ENCODE measurements at places on chromosomes 1 and 21. TPM values are rescaled to one million over a fixed set of nuclear protein-coding genes. Genes with fewer than 3 reads are reported as not detected.

DNA sequence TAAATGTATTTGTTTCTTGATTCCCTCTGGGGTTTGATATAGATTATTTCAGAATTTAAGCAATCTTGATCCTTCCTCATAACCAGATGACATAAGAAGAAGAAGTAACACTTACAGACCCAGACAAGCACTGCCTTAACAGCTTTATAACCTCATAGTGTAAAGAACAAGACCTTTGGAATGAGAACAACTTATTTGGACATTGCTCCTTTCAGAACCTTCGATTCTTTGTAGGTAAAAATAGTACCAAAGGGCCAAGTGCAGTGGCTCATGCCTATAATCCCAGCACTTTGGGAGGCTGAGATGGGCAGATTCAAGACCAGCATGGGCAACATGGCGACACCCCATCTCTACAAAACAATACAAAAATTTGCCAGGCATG is 15.0 kb downstream of the TM2D1 start:
- no peak for DNase-seq

- no peak for DNase-seq
These were observed 505.4 kb upstream of the ZP4 start for GRCh38 chr1:238396140-238396539.

GRCh38 chr1:177170756-177171535 is at the start of gene BRINP2:
TSS of gene BRINP2 (plus strand) at chr1:177170958. CDS start at chr1:177229877, 58,919 bp downstream.
- peak; percentile 56 for DNase-seq

- DNase-seq = no peak
These were observed 58.3 kb downstream of the MACF1 start for GRCh38 chr1:39262802-39263201.

- DNase-seq = no peak
These were observed 3.4 kb upstream of the KCNN3 start for GRCh38 chr1:154873321-154873950.

- DNase-seq = peak; percentile 55
These were observed 859 bp downstream of the IFFO2 start for GRCh38 chr1:18955441-18956192.

- no peak for DNase-seq
These were observed 2.7 kb upstream of the CAPN2 start for GRCh38 chr1:223709598-223709997.

- no peak for DNase-seq
These were observed 121.6 kb downstream of the NTMT2 start for GRCh38 chr1:170267317-170267716.

DNA sequence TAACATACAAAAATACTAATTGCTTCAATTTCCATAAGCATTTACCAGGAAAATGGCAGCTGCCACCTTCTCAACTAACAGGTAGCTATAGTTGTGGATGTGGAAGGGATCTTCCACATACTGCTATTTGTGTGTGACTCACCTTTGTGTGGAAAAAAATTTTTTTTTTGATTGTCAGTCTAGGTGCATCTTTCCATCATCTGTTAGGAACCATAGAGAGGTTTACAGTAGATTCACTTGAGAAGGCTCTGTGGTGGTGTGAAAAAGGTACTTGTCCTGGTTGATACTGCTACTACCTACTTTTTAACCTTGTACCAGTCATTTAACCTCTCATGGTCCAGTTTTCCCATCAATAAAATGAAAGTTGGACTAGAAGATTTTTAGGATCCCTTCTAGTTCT is 12.9 kb downstream of the DDX20 start:
- DNase-seq = no peak

SMYD3 gene
- total RNA-seq = 32.3 TPM

ATP6V1G3 gene
- not detected for total RNA-seq

WLS gene
- 194 TPM for total RNA-seq

PROK1 gene
- total RNA-seq = not detected

All from stomach (tissue), 19 donors.